ENCODE measurements at places on chromosomes 5 and 9.

DNA sequence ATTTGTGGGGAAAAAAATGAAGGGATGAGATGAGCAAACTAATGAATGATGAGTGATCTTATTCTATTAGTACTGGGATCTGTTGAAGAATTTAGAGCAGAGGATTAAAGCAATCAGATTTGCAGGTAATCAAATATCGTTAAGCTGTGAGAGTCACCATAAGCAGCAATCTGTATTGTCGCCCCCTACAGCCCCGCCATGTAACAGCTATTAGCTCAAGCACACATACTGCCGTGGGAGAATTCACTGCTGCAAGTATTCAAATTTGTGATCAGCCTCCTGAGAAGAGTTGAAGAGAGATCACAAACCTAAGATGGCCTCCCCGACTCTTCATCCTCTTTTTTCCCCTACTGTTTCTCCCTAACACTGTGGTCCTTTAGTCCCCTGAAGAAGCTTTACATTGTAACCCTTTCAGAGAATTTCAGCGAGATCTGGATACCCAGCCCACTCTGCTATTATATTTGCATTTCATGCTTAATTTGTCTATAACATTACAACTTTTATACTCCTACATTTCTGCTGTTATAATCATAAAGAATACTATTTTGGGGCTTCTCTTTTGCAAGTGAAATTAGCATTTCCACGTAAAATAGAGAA, 28.5 kb upstream of the PHF24 start:
- no peak for DNase-seq

GRCh38 chr5:10482791-10483530, 41.3 kb downstream of the ROPN1L start:
- DNase-seq = no peak

- no peak for DNase-seq
Observed at GRCh38 chr9:129126749-129127618, 15.8 kb downstream of the PTPA start.

DNA sequence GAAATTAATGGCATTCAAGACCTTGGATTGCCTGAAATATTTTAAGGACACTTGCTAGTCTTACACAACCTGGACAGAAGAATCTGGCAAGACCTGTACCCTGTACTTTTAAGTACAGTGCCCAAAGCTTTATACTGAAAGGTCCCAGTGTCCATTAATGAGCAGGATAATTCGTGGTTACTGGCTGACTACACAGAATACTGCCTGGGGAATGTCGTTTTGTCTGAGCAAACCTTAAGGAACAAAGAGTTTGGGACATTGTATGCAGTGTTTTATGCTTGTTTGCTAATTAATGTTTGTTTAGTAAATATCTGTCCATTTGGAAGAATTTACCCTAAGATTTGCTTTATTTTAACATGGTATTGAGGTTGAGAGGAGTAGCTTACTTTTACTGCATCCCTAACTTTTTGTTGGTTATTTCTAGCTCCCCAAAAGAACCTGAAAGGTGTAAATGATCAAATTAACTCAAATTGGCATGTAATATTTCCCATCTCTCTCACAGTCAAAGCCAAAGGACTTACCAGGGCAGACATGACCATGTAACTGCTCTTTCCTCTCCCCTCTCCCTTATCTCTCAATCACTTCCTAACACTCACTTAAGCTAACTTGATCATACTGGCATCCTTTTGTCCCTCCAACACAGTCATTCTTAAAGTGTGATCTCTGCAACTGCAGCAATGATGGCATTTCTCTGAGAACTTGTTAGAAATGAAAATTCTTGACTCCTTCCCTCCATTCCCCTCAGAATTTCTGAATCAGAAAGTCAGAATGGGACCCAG, 15.7 kb downstream of the RANBP3L start:
- DNase-seq = no peak

GRCh38 chr5:88718736-88719135, 164.2 kb downstream of the MEF2C start:
- no peak for DNase-seq

- DNase-seq = no peak
Observed at GRCh38 chr5:67549947-67550346, 353.3 kb upstream of the CD180 start.

- DNase-seq = no peak
Observed at GRCh38 chr5:24591426-24591825, 53.4 kb downstream of the CDH10 start.

GRCh38 chr5:73612799-73613198, 13.2 kb upstream of the ARHGEF28 start:
- no peak for DNase-seq

- no peak for DNase-seq
Observed at GRCh38 chr5:147904110-147904509, 2.2 kb downstream of the C5orf46 start.

DNA sequence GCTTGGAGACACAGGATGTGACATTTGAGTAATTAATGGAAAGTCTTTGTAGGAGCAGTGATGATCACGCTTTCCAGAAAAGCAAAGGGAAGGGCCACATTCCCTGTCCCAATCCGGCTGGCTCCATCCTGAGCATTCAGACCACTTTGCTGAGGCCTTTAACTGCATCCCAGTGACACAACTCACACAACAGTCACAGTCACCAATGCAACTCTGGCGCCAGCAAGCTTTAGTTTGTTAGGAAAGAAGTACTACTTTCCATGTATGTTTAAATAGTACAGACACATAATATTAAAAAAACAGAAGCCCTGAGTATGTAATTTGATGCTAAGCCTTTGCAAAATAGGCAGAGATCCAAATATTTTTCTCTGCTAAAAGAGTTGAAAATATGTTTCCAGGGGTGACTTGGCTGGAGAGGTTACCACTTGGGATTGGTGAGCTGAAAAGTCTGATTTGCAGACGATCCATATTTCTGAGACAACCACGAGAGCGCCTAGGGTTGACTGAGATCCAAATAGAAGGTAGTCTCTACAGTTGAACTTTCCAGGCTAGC, 31.7 kb upstream of the GAS1 start:
- no peak for DNase-seq

DNA sequence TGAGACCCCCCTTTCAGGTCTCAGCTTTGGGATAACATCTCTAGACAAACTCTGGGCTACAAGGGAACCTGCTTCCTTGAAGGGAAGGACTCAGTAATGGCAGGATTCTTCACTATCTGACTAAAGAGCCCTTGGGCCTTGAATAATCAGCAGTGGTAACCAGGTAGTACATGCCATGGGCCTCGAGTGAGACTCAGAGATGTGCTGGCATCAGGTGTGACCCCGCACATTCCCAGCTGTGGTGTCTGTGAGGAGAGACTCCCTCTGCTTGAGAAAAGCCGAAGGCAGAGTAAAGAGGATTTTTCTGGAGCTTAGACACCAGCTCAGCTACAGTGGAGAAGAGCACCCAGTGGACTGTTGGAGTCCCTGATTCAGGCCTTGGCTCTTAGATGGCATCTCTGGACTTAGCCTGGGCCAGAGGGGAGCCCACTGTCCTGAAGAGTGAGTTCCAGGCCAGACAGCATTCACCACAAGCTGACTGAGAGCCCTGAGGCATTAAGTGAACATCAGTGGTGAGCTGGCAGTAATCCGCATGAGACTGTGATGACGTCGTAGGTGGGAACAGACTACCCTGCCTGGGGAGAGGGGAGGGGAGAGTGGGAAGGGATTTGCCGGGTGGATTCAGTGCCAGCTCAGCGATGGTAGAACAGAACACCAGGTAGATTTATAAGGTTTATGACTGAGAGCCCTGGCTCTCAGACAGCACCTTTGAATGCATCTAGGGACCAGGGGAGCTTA, 5.3 kb upstream of the ZNF782 start:
- DNase-seq = no peak

GRCh38 chr9:109862452-109862851, 82.5 kb downstream of the PALM2AKAP2 start:
- DNase-seq = no peak

DNA sequence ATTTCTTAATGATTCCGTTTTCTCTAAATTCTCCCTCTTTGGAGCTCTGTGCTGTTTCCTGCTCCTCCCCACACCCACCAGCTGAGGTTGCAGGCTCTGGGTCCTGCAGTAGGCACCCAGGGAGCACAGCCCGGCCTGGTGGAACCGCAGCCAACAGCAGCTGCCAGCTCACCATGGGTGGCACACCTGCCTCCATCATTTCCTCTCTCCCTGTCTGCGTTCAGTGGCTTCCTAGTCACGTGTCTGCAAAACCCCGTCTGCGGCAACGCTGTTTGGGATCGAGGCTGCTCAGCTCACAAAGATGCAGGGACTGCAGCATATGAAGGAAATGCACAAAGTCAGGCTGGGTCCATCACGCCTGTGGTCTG, 367.8 kb downstream of the IRX2 start:
- DNase-seq = no peak

- DNase-seq = no peak
Observed at GRCh38 chr9:477193-477592, 262.5 kb downstream of the DOCK8 start.

GRCh38 chr9:85302938-85303756, 438.6 kb downstream of the AGTPBP1 start:
- no peak for DNase-seq

DNA sequence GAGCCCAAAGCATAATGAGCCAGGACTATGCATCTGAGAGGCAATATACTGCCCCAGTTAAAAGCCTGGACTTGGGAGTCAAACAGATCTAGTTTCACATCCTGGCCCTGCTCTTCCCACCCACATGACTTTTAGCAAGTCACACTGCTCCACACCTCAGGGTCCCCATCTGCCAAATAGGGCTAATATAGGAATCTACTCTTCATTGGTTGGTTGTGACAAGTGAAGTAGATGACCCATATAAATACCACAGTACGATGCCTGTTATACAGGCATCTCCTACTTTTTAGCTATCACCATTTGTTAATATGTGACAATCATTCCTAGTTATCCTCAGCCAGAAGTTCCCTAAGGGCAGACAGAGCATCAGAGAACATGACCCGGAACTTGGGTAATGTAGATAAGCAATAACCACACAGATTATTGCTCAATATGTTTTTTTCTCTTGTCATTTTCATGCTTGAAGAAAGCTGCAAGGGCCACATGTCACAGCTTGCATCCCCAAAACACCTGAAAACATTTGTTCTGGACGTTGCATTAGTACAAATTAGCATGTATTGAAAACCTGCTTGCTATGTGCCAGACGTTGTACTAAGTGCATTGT, 20.4 kb downstream of the ADAM19 start:
- no peak for DNase-seq

DNA sequence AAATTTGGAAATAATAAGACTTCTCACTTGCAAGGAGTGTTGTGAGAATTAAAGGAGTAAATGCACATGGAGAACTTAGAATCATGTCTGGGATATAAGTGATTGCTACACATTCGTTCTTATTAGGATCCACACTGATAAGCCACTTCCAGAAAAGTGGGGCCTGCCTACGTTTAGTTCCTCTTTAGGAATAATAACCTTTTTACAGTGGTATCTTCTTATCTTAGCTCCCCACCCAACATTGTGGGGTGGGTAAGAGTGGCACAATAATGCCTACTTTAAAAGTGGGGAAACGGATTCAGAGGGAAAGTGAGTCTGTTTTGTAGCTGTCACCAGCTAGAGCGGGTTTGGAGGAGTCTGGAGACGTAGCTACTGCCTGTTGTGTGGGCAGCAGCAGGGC, 16.0 kb downstream of the DOCK2 start:
- no peak for DNase-seq

DNA sequence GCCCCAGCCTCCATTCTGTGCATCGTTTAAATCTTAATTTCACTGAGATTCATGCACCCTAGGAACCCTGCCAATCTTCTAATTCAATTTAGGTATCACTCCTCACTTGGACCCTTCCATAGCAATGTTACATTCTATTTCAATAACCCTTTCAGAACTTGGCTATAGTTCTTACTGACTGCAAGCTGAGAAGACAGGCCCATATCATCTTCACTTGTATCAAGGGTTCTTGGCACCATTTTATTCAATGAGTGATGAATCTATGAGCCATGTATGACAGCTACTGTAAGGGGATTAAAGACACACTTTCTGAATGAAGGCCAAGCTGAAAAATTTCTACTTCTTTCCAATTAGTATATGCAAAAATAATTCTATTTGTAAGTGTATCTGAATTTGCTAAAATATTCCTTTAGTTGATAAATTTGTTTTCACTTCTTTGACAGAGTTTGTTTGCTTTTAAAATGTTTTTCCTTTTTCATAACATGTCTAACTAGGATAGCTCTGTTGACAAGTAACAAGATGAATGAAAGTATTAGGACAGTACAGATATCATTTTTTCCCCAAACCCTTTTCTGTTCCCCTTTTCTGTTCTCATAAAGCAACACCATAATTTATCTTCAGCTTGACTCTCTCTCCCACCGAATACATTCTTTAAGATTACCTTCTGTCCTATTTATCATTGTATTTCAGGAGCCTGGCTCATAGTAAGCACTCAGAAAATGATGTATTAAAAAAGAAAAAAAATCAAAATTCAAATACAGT, 9.6 kb downstream of the ITGA2 start:
- DNase-seq = no peak

GRCh38 chr5:16787278-16787677, 148.8 kb downstream of the MYO10 start:
- no peak for DNase-seq

DNA sequence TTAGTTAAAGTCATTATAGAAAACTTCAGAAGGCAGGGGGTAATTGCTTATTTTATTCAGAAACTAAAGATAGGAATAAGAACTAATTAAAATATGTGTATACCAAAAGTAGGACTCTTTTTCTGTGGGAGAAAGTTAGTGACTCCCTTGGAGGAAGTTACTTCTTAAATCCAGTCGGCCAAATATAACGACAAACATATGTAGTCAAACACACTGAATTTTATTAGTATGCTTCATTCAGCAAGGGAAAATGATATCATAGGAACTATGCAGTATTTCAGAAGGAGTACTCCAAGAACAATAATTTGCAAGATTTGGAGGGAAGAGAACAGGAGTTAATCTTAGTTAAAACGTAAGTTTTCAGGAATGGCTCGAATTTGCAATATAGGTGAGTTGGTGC, 432.6 kb downstream of the CYLC2 start:
- no peak for DNase-seq

GRCh38 chr9:114823441-114823840, 17.6 kb upstream of the TNFSF15 start:
- DNase-seq = no peak

GRCh38 chr5:16095612-16096011, 84.0 kb downstream of the MARCHF11 start:
- DNase-seq = no peak

DNA sequence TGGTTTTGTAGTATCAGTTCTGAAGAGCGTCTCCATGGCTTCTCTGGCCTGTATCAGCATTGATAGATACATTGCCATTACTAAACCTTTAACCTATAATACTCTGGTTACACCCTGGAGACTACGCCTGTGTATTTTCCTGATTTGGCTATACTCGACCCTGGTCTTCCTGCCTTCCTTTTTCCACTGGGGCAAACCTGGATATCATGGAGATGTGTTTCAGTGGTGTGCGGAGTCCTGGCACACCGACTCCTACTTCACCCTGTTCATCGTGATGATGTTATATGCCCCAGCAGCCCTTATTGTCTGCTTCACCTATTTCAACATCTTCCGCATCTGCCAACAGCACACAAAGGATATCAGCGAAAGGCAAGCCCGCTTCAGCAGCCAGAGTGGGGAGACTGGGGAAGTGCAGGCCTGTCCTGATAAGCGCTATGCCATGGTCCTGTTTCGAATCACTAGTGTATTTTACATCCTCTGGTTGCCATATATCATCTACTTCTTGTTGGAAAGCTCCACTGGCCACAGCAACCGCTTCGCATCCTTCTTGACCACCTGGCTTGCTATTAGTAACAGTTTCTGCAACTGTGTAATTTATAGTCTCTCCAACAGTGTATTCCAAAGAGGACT, 1.5 kb downstream of the GPR21 start:
- no peak for DNase-seq
